Amniotic epithelial cell (primary cell): ENCODE measurements at places on chromosomes 5 and 9.
A peak's percentile ranks its signal among the peaks of the same experiment; 100 is the strongest.

DNA sequence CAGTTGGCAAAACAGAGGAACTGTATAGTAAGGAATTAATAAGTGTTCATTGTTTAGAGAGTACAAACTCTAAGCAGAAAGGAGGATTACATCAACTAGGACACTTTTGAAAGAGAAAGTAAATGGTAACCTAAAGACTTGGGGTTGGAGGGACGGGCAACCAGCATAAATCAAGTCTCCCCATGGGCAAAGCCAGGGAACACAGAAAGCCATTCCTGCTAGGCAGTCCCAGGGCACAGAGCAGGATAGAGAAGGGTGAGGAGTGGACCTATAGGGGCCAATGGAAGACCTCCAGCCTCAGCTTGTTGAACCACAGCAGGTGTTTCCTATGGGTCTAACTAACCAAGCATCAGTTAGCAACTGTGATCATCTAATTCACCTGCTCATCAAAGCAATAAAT lies 9.2 kb upstream of the ERAP1 start:
- DNase-seq = no peak

DNA sequence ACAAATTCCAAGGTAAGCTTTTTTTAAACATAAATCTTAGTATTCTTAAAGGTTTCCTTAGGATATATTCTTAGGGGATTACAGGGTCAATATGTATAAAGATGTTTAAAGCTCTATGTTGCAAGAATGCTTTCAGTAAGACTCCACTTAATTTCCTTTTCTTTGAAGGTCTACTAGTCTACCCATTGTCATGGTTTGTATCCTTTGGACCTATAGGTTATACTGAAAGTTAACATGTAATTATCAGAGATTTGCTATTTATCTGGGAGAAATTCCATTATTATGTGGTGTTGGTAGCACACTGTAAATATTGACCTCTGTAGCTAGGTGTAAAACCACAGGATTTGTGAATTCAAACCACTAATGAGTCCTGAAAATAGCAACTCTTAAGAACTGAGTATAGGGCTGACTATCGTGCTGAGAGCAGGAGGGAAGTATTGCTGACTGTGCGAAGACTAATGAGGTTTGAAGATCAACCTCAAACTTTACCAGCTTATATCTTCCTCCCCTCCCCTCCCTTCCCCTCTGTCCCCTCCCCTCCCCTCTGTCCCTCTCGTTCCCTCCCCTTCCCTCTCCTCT lies 85.6 kb downstream of the GADD45G start:
- no peak for DNase-seq

- no peak for DNase-seq
These were observed 181.6 kb upstream of the MAP1B start for GRCh38 chr5:71925608-71926091.

DNA sequence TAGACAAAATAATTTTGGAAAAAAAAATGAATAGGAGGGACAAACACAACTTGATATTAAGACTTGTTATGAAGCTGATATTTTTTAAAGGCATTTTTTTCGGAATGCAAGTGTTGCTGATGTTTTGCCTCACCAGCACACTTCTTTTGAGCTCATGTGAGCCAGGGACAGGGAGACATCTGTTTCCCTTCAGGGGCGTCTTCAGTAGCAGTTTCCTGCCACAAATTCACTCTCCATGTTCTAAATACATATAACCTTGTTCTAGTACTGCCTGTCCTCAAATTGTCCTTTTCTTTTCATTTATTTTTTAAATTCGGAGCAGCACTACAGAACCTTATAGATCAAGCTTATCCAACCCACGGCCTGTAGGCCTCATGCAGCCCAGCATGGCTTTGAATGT lies 316.0 kb upstream of the PAPPA start:
- DNase-seq = no peak

DNA sequence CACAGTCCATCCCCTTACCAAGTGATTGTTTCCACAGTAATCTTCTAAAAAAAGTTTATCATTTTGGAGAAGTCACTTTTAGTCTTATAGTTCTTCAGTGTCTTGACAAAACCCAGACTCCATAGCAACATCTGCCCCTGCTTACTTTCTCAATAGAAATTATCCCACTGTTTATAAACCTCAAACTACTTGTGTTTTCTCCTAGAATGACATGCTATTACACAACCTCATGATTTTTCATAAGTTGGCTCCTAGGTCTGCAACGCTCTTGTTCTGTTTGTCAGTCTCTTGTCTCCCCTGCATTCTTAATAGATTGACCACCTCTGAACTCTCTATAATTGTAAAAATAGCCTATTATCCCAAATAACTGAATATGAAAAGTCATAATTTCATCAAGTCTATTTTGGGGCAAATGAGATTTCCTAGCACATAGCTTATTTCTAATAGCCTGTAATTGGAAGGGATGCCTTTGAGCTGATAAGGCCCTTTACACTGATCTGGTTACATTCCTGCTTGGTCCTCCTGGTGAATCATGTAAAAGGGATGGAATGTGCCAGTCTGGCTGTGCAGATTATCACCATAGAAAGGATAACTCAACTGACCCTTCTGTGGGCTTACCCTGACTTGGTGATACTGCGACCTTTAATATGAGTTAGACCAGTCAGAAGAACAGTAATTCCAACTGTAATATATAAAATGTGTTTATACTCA lies 69.6 kb downstream of the CHSY3 start:
- DNase-seq = peak; percentile 94

DNA sequence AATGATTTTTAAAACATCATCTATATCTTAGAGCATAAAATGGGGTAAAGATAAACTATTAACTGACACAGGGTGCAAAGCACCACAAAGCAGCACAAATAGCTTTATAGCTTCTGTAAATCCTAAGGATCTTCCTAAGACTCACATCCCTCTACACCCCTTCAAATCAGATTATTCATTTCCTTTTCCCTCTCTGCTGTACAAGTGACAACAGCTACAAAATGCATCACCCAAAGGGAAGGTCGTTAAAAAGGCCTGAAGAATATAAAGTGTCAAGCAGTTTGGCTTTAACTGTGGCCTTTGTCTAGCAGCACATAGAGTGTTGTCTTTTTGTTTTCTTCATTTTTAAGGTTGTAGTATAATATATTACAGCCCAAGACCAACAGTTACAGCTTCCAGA lies 422.1 kb downstream of the PDE4D start:
- no peak for DNase-seq

DNA sequence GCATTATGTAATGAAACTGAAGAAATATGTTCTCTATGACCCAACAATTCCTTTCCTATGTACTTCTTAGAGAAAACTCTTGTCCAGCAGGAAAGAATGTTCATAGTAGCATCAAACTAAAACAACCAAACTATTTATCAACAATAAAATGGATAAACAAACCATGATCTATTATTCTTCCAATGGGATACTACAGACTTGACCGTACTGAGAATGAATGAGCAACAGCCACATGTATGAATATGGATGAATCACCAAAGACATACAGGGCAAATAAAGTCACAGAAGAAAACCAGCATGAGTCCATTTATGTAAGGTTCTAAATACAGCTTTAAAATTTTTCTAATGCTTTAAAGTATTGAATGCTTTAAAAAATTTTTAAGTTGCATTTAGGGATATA lies 73.6 kb upstream of the SUSD1 start:
- DNase-seq = peak; percentile 43

- peak; percentile 40 for DNase-seq
These were observed 5.4 kb upstream of the NRARP start for GRCh38 chr9:137307255-137308056.

DNA sequence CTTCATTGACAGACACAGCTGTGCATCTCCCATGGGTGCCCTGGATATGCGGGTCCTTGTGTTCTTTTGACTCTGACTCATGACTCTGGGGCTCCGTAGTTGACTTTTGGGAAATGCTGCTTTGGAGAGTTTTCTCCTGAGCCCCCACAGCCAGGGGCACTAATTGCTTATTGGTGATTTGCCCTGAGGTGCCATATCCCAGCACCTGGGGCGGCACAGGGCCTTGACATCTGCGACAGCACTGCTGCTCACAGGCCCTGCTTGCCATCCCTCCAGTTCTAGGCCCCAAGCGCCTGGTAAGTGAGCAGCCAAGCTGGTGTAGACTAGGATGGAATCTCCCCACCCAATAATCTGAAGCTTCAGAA lies 75.1 kb downstream of the AMBP start:
- no peak for DNase-seq

DNA sequence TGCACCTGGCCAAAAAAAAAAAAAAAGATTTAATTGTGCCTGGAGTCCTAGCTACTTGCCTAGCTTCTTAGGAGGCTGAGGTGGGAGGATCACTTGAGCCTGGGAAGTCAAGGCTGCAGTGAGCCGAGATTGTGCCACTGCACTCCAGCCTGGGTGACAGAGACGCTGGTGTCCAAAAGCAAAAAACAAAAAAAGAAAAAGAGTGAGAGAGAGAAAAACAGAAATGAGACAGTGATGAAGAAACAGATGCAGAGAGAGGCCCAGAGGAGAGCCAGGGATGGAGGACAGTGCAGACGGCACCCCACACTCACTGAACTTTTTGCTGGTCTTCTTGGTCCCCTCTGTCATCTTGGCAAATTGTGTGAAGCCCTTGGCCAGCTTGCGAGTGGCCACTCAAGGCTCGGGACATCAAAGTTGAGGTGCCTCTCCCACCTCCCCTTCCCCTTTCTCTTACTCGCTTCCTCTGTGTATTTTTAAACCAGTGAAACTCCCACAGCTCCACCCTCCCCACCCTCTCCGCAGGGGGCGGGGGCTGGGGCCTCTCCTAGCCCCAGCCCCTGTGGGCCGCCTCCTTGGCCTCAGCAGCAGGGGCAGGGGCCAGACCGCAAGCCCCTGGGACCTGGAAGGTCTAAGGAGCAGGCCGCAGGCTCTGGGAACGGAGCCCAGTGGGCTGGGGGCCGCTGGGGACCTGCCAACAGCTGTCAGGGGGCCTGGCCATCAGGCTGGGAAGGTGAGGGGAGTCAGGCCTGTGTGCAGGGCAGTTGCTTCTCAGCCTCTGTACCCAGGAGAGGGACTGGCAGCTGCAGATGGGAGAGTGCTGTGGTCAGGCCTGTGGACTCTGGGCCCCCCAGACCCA lies at the start of gene SH2D3C:
SH2D3C (minus strand) TSS at position 387 of the 856 bp plus-strand sequence; CDS start at position 348, 39 bp downstream.
- no peak for DNase-seq

DNA sequence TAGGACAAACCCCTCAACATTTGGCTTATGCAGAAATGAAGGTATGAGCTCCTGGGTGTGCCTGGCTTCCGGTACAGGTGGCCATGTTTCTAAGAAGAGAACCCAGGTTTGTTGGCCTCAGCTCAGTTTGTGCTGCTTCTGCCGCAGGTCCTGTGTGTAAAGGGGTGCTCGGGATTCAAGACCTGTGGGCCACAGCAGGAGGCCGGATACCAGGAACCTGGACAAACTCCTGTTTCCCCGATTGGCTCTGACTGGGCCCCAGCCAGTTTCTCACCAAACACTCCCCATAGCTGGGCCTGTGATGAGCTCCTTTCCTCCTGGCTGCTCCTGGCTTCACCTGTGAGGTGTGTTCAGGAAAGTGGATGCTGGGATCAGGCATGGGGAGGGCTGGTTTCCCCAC lies 271.2 kb upstream of the IRX2 start:
- no peak for DNase-seq

DNA sequence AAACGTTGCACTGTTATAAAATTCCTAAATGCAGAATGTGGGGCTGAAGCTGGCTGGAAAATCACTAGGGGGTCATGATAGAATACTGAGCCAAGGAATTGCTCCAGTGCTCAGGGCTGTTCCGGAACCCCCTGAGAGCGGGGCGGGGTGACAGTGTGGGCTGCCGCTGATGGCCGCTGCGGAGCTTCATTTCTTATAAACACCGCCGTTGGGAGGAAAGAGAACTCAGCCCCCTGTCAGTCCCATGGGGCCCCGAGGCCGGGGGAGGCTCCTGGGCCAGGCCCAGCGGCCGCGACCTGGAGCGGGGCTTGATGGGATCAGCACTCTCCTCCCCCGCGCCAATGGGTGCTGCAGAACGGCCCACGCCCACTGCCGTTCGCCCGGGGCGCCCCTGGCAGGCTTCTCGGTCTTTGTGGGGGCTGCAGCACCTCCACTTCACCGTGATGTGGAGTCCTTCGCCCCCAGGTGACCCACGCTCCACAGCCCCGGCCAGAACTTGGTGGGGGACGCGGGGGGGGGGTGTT lies 5.2 kb upstream of the IRF1 start:
- DNase-seq = peak; percentile 89

DNA sequence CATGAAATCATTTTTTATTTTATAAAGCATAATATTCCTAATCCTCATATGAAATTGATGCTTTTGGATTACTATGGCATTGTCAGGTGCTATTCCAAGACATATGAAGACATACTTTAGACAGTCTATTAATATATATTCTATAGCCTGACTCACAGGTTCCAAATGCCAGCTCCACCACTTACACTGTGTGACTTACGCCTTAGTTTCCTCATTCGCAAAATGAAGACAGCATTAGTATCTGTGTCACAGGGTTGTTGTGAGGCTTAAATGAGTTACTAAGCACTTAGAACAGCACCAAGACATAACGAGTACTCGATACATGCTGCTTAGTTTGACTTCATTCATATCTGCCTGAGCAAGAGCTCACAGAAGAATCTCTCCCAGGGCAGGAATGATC lies 132.2 kb upstream of the PTGER4 start:
- DNase-seq = no peak

GRCh38 chr5:80837679-80838078 lies 122.5 kb upstream of the RASGRF2 start:
- DNase-seq = no peak

DNA sequence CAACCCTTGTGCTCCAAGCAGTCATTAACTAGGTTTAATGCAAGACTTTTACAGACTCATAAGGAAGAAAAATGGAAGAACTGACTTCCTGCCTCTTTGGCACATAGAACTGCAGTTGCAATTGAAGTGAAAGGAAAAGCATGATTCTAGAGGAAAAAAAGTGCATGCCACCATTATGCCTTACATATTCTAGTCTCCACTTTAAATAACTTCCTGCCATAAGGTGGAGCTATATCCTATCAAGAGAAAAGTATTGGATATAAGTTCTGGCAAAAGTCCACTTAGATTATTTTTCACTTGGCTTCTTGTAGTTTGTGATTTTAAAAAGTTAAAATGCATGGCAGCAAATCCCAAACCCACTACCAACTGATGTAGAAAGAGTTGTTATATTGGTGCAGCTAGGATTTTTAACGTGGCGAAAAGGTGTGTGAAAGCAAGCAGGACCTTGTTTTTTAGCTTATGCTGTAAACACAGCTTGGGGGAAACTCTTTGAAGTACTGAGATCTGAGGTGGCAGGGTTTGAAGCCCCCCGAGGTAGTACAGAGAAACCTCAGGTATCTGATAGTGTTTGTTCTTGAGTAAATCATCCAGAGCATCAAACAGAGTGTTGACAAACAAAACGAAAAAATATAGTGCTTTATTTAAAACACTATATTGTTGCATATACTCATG lies 117.9 kb downstream of the ANXA1 start:
- peak; percentile 58 for DNase-seq

- no peak for DNase-seq
These were observed 20.3 kb downstream of the C9orf153 start for GRCh38 chr9:86238861-86239770.

- no peak for DNase-seq
These were observed 18.5 kb upstream of the ZDHHC12 start for GRCh38 chr9:128742401-128742800.
